ENCODE measurements at places on chromosomes 11 and 22.

DNA sequence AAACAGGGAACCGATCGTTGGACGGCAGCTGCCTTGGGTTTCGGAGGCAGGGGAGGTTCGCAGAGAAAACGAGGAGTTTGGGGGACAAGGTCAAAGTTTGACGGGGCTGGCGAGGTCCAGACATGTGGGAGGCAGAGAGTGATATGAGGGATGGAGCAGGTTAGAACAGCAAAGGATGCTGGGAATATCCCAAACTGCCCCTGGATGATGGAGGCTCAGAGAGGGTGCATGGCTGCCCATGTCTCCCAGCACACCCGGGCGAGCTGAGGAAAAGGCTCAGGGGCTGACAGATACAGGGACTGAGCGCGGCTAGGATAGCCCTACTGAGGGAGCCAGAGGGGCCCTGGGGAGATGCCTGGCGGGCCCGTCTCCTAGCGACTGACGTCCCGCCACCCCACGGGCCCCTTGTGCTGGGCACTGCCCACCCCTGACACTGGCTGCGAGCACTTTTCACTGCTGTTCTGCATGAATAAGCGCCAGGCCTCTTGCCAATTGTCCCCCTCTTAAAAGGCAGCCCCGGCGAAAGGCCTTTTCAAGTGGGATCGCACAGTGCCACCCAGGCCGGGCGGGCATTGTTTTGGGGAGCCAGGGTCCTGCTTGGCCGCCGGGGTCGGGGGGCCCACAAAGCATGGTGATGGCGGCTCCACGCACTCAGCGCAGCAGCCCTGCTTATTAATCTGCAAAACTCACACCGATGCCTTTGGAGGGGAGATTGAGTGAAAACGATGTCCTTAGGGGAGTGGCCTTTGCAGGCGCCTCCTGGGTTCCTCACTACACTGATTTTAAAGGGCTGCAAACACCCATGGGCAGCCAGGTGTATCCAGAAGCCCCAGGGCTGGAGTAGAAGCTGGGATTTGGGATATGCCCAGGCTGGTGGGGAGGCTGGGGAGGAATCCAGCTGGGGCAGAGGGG is 90.0 kb upstream of the LINC01488 start:
- peak; percentile 14 for DNase-seq

DNA sequence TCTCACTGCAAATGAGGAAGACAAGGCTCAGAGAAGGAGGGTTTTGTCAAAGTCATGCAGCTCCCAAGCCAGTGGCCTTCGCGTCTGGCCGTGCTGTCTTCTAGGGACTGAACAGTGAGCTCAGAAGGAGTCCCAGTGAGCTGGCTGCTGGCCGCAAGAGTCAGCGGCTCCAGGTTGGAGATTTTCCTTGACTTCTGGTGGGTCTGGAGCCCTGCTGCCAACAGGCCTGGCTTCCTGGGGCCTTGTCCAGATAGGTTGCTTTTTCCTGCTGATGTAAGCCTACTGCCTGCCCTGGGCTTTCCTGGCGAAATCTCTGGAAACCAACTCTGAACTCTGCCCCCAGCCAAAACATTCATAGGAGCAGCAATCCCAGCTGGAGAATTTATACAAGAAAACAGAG is 272.7 kb upstream of the CADM1 start:
- no peak for DNase-seq

- DNase-seq, result peak; percentile 25
These were observed 117.4 kb downstream of the SGSM3 start for GRCh38 chr22:40487663-40488249.

- no peak for DNase-seq
These were observed 29.5 kb downstream of the KCNJ1 start for GRCh38 chr11:128837627-128838026.

DNA sequence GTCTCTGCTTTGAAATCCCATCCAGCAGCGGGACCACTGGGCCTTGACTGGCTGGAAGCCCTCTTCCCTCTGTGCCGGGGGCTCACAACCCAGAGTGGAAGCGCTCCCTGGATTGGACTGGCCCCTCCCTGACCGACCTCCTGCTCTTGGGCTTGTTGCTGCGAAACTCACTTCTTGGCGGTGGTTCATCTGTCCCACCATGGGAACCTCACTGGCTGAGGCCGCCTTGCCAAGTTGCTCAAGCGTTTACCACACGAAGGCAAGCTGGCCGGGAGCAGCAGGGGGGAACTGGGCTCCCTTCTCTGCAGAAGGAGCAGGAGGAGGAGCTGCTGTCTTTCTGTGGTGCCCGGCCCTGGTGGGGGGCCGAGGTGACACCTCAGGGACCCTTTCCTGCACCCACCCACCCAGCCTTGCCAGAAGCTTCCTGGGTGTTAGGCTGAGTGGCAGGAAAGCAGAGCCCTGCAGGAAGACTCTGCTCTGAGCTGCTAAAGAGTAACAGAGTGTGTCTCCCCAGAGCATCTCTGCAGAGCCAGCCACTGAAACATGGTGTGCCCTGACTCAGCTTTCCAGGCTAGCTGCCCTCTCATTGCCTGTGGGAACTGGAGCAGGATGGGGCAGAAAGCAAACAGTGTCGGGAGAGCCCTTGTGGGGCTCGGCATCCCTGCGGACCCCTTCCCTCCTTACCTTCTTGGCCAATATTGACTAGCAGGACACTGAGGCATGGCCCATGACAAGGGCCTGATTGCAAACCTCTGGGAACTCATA is 88.5 kb upstream of the ALX4 start:
- DNase-seq, result no peak

- DNase-seq, result peak; percentile 68
These were observed 6.7 kb upstream of the GDPD5 start for GRCh38 chr11:75532200-75533048.

GRCh38 chr11:30801357-30801756 is 215.2 kb upstream of the MPPED2 start:
- DNase-seq, result no peak

DNA sequence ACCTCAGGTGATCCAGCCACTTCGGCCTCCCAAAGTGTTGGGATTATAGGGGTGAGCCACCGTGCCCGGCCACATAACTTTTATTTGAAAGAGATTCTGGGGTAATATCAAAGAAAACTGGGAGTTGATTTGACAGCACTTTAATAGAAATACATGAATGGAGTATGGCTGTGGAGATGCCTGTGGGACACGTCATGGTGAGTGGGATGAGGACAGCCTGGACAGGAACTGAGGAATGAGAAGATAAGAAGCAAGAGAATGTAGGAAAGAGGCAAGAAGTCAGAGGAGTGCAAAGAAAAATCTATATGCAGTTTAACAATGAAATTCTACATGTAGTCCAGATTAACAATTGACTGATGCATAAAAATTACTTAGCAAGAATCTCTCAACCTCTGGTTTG is 31.0 kb downstream of the SLC22A6 start:
- DNase-seq, result no peak

DNA sequence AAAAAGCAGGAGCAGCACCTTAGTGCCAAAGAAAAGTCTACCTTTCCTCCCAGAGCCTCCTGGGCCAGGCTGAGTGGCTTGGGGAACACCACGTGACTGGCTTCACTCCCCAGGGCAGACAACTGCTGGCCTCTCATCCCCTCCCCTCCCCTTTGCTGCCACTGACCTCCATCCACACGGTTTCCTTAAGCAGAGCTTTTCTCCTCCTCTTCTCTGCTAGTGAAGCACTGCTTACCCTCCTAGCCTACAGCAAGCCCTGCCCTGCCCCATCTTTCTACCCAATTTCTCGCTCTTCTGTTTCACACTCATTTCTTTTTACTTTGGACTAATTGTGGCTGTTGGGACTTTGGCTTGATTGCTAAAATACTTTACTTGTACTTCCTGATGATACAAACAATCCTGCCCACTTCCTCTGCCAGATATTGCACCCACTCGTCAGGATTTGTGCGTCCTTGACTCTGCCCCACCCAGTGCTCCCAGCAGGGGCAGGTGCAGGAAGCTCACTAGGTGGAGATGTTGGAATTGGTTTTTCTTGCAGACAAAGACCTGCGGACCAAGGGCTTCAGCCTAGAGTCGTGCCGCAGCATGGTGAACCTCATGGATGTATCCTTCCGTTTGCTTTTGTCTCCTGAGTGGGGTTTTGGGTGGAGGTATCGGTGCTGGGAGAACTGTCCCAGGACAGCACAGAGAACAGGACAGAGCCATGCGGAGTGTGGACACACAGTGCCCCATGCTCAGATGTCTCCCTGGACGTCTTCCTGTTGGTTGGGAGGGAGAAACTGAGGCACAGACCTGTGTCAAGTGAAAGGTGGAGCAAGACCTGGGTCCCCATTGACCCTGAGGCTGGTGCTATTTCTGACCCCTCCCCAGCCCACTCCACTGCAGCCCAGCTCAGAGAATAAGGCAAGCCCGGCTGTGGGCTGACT is 27.3 kb downstream of the CAPN1 start:
- DNase-seq, result no peak

- DNase-seq, result no peak
These were observed 75.7 kb upstream of the MYO18B start for GRCh38 chr22:25666308-25666707.

- DNase-seq, result no peak
These were observed 172.6 kb upstream of the CADM1 start for GRCh38 chr11:115676768-115677167.

DNA sequence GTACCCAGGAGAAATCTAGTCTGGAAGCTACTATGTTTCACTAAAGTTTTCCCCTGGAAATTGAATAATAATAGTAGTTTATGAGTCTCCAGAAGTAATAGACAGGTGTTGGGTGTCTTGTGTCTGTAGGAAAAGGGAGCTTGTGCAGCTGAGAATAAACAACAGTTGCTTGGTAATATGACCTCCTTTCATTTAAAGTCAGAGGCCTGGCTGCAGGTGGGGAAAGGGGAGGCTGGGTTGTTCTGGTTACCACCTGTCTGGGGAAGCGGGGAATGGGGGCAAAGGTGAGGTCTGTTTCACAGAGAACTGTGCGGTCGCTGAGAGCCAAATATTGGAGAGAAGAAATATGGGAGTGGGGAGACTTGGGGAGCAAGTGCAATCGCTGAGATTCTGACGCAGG is 3.3 kb upstream of the GRAMD1B start:
- peak; percentile 93 for DNase-seq

- DNase-seq, result no peak
These were observed 24.1 kb downstream of the MYEOV start for GRCh38 chr11:69318093-69318420.

DNA sequence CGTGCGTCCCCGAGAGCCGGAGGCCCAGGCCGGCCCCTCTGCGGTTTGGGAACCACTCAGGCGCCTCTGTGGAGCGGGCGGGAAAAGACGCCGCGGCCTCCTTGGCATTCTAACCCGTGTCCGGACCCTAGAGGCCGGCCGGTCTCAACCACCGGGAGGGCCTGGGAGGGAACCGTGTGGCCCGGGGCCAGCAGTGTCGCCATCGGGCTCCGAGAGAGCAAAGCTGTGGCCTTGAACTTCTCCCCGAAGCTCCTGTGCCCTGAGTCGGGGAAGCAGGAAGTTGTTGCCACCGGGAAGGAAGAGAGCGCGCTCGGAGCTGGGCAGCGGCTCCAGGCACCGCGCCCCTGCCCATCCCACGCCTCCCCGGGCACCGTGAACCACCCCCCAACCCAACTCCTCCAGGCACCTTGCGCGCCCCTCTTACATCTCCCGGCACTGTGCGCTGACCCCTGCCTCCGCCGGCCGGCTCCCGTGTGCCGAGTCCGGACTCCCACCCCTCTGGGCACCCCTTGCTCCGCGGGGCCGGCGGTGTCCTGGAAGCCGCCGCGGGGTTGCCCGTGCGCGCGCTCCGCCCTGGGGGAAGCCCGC is 80.0 kb upstream of the PPARA start:
- DNase-seq, result peak; percentile 59

DNA sequence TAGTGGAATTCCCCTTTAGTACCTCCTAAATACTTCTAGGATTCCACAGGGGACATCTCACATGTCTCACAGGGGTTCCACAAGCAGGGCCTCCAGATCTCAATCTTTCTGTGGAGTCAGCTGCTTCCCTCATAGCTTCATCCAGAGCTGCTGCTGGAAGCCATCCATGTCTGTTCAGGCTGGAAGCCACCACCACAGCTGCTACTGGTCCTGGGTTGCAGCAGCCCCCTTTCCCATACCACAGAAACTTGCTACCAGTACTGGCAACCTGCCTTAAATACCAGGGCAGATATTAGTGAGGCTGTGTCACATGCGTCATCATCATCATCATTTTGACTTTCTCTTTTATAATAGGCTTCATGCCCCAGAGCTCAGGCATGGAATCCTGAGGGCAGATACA is 242.7 kb upstream of the NCAM1 start:
- no peak for DNase-seq

GRCh38 chr11:110198031-110198729 is 98.2 kb downstream of the RDX start:
- no peak for DNase-seq

GRCh38 chr11:124108156-124108555 is 7.1 kb upstream of the VWA5A start:
- DNase-seq, result peak; percentile 23

DNA sequence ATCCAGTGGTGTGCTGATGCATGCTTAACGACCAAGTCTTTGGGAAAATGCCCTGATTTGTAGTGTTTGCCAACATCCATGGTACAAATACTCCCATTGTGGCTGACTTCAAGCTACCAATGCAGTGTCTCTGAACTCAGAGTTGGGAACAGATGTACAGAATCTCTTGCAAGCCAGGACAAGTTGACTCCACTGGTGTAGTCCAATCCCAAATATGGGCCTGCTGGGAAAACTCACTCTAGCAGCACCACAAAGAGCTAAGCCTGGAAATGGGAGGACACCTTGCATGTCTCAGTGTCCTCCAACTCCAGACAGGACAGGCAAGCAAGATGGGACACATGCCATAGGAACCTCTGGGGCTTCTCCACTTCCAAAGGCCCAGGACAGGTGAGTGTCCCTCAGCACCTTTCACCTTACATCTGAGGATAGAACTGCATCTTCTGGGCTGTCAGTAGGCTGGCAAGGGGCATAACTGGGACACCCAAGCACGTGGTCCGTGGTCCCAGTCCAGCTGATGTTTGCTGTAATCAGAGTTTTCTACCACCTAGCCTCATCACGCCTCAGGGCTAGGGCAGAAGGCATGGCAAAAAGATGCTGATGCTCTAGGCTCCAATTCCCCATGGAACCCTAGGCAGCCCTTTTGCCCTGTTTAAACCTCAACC is 6.5 kb downstream of the LMO1 start:
- DNase-seq, result no peak

DNA sequence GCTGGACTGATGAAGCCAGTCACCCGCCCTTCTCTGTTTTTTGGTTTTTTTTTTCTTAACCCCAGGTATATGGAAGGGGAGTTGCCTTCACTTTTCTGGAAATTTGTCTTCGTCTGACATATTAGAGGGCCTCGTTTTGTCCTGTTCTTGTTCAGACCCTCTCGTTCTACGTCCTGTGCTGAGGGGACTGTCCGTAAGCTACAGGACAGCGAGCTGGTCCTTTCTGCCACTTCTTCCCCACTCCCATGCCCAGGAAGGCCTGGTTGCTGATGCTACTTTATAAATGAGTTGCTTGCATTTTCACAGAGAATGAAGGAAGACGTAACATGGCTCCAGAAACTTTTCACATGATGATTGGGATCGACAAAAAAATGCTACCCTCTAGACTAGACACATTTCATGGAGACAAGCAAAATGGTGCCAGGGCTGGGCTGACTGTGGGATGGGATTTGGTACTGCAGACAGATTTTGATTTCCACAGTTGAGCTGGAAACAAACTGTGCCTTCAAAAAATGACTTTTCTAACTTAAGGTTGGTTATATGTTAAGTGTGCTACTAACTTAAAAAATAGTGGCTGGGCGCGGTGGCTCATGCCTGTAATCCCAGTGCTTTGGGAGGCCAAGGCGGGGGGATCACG is 27.2 kb upstream of the CRKL start:
- DNase-seq, result no peak

All from NCI-H1105 treated with DMSO at 0.1 percent for 48 hours (cell line).